ENCODE measurements at places on chromosomes 1 and 21.

GRCh38 chr1:15852036-15852827, 4.7 kb downstream of the SPEN start:
- DNase-seq, result no peak

- peak; percentile 73 for DNase-seq
Observed at GRCh38 chr1:60066001-60066400, 7.6 kb downstream of the C1orf87 start.

GRCh38 chr1:241658081-241658793, 6.2 kb downstream of the WDR64 start:
- DNase-seq, result peak; percentile 70

DNA sequence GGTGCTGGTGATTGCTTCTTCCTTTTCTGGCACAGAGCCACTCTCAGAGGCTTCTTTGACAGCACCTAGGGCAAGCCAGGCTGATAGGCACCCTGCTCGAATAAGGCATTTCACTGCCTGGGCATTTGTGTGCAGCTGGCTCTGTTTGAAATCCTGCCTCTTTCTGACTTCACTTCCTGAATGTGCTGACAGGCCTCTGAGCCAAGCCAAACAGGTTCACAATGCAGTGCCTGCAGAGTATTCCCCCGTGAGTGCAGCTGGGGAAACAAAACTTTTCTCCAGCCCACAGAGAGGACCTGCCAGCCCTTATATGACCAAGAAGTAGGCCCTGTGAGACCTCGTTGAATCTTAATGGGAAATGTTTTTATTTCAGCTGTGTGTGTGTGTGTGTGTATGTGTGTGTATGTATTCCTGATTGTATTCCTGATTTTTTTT, 10.4 kb downstream of the JUN start:
- peak; percentile 50 for DNase-seq
